ENCODE measurements at places on chromosomes 2 and 18. TPM values are rescaled to one million over a fixed set of nuclear protein-coding genes. Genes with fewer than 3 reads are reported as not detected.

The CHST9 gene
- total RNA-seq: not detected

The PLB1 gene
- 0.75 TPM for total RNA-seq

The OSBPL6 gene
- total RNA-seq: 0.23 TPM

The CRACDL gene
- total RNA-seq: 1.1 TPM

The STPG4 gene
- total RNA-seq: 0.72 TPM

The PRKAG3 gene
- not detected for total RNA-seq

The POTEI gene
- not detected for total RNA-seq

The ERBB4 gene
- total RNA-seq: not detected

The VAMP5 gene
- 25.5 TPM for total RNA-seq

The PCARE gene
- not detected for total RNA-seq

The SP5 gene
- total RNA-seq: not detected

The ST8SIA5 gene
- not detected for total RNA-seq

The TDRD15 gene
- 0.06 TPM for total RNA-seq

The CKAP2L gene
- not detected for total RNA-seq

The NYAP2 gene
- not detected for total RNA-seq

The SLC30A3 gene
- total RNA-seq: not detected

The RAB31 gene
- total RNA-seq: 1.8 TPM

The ACADL gene
- not detected for total RNA-seq

The CD207 gene
- total RNA-seq: not detected

The MEP1B gene
- total RNA-seq: not detected

The SERPINB3 gene
- total RNA-seq: not detected

The YES1 gene
- 7.9 TPM for total RNA-seq

The GALNT13 gene
- total RNA-seq: 0.79 TPM

The IL1F10 gene
- not detected for total RNA-seq
